ENCODE measurements at places on chromosomes 11 and 22. TPM values are rescaled to one million over a fixed set of nuclear protein-coding genes. Genes with fewer than 3 reads are reported as not detected.

DNA sequence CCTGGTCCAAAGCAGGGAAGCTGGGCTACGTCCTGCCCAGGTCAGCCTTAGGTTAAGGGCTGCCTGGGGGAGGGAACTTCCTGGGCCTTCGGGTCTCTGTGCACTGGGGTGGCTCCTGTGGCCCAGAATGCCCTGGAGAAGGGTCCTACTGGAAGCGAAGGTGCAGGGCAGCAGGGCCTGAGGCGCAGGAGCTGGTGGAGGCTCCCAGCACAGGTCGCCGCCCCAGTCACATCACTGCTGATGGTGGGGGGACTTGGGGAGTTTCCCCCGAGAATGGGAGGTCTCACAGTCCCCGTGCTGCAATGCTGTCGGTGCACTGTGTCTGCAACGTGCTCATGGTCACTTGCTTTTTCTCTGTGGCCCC lies 815 bp upstream of the SMIM38 start:
- H3K4me1 ChIP-seq, result peaks cover 9% of the 10 kb centered on the region
- no peaks in the 10 kb centered on the region for H3K36me3 ChIP-seq
- no peak overlapping the region for H3K27ac ChIP-seq
- no peak for DNase-seq

DNA sequence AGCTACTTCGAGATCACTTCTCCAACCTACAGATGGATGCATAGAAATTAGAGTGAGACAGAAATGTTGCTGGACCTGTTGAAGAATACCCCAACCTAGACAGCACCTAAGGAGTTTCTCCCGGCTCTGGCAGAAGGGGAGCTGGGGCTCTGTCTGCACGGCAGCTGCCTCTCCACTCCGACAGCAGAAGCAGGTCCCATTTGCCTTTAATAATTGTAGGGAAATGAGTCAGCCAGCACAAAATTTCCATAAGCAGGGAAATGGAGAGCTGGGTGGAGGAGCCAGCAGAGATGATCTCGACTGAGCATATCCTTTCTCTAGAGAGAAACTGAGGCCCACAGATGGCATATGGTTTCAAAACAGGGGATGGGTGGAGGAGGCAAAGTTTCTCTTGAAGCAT lies 80.1 kb downstream of the EFCAB6 start:
- no peaks in the 10 kb centered on the region for H3K27me3 ChIP-seq
- H3K4me3 ChIP-seq, result no peak overlapping the region
- no peak overlapping the region for H3K27ac ChIP-seq
- DNase-seq, result no peak

GRCh38 chr11:2306877-2307500 lies 5.2 kb downstream of the TSPAN32 start:
- peaks cover 14% of the 10 kb centered on the region for H3K4me1 ChIP-seq
- no peak overlapping the region for H3K4me3 ChIP-seq
- H3K27me3 ChIP-seq, result no peaks in the 10 kb centered on the region
- DNase-seq, result no peak

DNA sequence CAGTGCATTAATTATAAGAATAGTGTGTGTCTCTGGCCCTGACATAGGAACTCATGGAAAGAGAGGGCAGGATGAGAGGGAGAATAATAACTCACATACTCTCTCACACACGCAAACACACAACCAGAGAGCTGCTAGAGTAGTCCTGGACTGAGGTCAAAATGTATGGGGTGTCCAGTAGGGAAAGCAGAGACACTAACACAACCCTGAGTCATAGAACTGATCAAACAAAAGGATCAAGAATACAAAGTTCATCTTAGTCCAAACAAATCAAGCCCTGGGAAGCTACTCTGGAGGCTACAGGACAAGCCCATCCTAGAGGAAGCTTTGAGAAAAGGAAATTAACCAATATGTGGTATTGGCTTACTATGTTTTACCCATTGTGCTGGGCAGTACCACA lies 178.5 kb upstream of the GUCY1A2 start:
- DNase-seq, result no peak
- H3K4me3 ChIP-seq, result no peak overlapping the region
- H3K27me3 ChIP-seq, result no peaks in the 10 kb centered on the region
- no peaks in the 10 kb centered on the region for H3K4me1 ChIP-seq
- no peaks in the 10 kb centered on the region for H3K36me3 ChIP-seq

DNA sequence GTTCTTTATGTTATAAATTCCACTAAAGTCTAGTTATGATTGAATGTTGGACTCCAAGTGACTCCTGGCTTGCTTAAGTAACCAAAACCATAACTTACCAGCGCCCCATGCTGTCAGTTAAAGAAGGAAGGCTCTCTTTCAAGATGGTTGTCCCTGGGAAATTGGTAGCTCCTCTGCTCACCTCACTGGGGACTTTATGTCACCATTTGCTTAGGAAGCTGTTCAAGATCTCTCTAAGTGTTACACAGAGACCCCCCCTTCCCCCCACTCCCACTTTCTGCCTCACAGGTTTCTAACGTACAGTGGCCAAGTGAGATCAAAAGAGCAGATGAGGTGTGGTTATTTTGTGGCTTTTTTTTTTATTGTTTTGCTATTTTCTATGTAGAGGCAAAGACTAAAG lies 301.8 kb downstream of the AASDHPPT start:
- H3K4me3 ChIP-seq, result no peak overlapping the region
- H3K27ac ChIP-seq, result no peak overlapping the region
- no peaks in the 10 kb centered on the region for H3K27me3 ChIP-seq
- no peak for DNase-seq
- no peaks in the 10 kb centered on the region for H3K4me1 ChIP-seq

The TNNI2 gene
- 3.1 TPM for total RNA-seq

DNA sequence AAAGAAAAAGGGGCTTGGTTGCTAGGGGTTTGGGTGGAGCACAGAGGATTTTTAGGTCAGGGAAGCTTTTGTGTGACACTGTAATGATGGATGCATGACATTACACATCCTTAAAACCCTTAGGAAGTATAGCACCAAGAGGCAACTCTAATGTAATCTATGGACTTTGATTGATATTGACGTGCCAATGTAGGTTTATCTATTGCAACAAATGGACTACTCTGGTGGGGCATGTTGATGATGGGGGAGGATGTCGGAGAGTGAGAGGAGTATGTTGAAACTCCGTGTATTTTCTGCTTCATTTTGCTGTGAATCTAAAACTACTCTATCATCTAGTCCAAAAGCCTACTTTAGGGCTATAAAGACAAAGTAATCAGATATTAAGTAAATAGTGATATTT lies 72.3 kb upstream of the PAX6 start:
- no peak for DNase-seq
- H3K4me1 ChIP-seq, result no peaks in the 10 kb centered on the region
- H3K36me3 ChIP-seq, result no peaks in the 10 kb centered on the region
- H3K27me3 ChIP-seq, result peaks cover 28% of the 10 kb centered on the region
- no peak overlapping the region for H3K4me3 ChIP-seq

DNA sequence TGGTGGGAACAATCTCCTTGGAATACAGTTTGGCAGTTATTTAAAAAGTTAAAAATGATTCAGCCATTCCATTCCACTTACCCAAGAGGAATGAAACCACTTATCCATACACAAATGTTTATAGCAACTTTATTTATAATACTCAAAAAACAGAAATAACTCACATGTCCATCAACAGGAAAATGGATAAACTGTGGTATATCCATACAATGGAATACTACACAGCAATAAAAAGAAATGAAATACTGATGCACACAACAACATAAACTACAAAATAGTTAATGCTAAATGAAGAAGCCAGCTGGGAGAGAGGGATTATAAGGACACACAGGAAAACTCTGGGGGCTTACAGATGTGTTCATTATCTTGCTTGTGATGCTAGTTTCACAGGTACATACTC lies 64.7 kb downstream of the FCHSD2 start:
- H3K4me3 ChIP-seq, result no peak overlapping the region
- no peaks in the 10 kb centered on the region for H3K27me3 ChIP-seq

The CARD16 gene
- 31.6 TPM for total RNA-seq

DNA sequence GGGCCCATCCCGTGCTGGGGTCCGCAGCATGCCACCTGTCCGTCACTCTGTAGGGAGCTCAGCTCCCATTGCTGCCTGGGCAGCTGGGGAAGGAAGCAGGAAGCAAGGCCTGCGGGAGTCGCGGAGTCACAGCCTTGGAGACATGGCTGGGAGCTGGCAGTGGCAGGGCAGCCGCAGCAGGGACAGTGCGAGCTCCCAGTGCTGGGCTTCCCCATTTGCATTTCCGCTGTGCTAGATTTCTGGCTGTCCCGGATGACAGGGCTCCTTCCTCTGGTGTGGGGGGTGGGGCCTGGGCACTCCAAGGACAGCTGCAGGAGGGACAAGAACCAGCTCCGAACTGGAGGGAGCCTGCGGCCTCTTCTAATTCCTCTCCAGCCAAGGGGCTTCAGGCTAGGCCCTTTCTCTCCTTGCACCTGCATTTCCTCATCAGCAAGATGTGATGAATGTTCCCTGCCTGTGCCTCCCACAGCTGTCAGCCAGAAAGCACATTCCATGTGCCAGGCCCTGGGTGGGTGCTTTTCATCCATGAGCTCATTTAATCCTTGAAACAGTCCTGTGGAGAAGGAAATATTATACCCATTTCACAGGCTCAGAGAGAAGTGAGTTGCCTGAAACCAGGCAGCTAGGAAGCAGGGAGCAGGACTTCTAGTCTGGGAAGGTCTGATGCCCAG lies 48.0 kb downstream of the MYO7A start:
- no peak overlapping the region for H3K27ac ChIP-seq
- no peak overlapping the region for H3K4me3 ChIP-seq
- H3K4me1 ChIP-seq, result peaks cover 6% of the 10 kb centered on the region
- no peaks in the 10 kb centered on the region for H3K36me3 ChIP-seq

The CNTF gene
- total RNA-seq, result 2.0 TPM

- H3K27me3 ChIP-seq, result no peaks in the 10 kb centered on the region
- no peaks in the 10 kb centered on the region for H3K36me3 ChIP-seq
- H3K4me3 ChIP-seq, result no peak overlapping the region
- DNase-seq, result peak; percentile 96
- H3K27ac ChIP-seq, result no peak overlapping the region
- H3K4me1 ChIP-seq, result peaks cover 10% of the 10 kb centered on the region
These were observed 19.6 kb upstream of the CARD10 start for GRCh38 chr22:37538590-37539357.

- DNase-seq, result peak; percentile 68
- H3K36me3 ChIP-seq, result no peaks in the 10 kb centered on the region
- peaks cover 3% of the 10 kb centered on the region for H3K4me1 ChIP-seq
- peak overlapping the region; percentile 45 for H3K27ac ChIP-seq
- no peaks in the 10 kb centered on the region for H3K27me3 ChIP-seq
- no peak overlapping the region for H3K4me3 ChIP-seq
These were observed 12.5 kb upstream of the MB start for GRCh38 chr22:35629406-35630216.

GRCh38 chr22:26259510-26259909 lies 90.2 kb downstream of the SEZ6L start:
- no peaks in the 10 kb centered on the region for H3K4me1 ChIP-seq
- DNase-seq, result peak; percentile 23
- H3K36me3 ChIP-seq, result no peaks in the 10 kb centered on the region
- H3K4me3 ChIP-seq, result no peak overlapping the region
- no peak overlapping the region for H3K27ac ChIP-seq

DNA sequence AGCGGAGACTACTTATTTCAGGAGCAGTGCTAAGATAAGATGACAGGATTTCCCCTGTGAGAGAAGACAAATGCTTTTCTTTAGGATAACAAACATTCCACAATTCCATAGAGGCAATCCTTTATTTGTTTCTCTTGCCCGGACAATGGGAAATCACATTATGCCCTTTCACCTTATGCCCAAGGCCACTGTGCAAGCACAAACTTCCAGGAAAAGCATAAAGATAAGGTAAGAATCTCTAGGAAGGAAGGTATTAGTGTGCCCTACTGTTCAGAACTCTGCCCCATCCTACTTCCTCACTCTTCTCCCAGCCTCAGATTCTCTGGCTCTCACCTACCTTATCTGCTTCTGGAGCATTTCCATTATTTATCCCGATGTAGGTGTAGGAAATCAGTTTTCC lies 23.1 kb upstream of the RDX start:
- H3K27ac ChIP-seq, result no peak overlapping the region
- no peak overlapping the region for H3K4me3 ChIP-seq
- H3K27me3 ChIP-seq, result no peaks in the 10 kb centered on the region
- no peak for DNase-seq
- peaks cover 4% of the 10 kb centered on the region for H3K4me1 ChIP-seq

DNA sequence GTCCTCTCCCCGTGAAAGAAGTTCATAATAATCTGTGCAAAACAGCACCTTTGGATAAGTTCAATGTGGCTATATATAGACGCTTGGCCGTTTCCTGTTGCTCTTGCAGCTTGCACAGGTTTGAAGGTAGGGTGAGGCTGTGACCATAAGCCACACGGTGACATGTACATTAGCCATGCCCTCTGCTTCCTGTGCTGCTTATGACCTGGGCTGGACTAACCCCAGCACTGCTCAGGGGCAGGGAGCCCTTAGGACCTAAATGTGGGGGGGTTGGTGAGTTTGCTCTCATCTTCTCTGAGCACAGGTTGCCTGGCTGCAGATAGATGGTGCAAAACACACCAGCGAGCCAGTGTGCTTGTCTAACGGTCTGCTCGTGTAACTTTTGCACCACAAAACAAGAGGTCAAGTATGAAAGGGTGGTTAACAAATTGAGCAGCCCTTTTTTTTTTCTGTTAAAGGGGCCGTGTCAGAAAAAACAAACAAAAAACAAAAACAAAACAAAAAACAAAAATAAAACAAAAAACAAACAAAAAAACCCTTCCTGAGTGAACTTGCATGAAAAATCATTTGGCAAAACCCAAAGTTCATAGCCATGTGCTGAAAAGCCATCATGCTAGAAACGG lies 37.3 kb downstream of the FLI1 start:
- no peaks in the 10 kb centered on the region for H3K36me3 ChIP-seq
- DNase-seq, result no peak
- no peaks in the 10 kb centered on the region for H3K4me1 ChIP-seq
- H3K27me3 ChIP-seq, result no peaks in the 10 kb centered on the region

- H3K4me3 ChIP-seq, result no peak overlapping the region
- peaks cover 3% of the 10 kb centered on the region for H3K36me3 ChIP-seq
- H3K27me3 ChIP-seq, result no peaks in the 10 kb centered on the region
- H3K4me1 ChIP-seq, result no peaks in the 10 kb centered on the region
These were observed 25.0 kb upstream of the YPEL1 start for GRCh38 chr22:21760640-21761039.

The CLDN5 gene
- 157 TPM for total RNA-seq

GRCh38 chr11:102447193-102447592 lies 5.4 kb downstream of the TMEM123 start:
- H3K27ac ChIP-seq, result no peak overlapping the region
- H3K36me3 ChIP-seq, result peaks cover 2% of the 10 kb centered on the region
- peaks cover 6% of the 10 kb centered on the region for H3K4me1 ChIP-seq
- H3K4me3 ChIP-seq, result no peak overlapping the region

The CSNK2A3 gene
- total RNA-seq, result 3.7 TPM

The ZP1 gene
- not detected for total RNA-seq

GRCh38 chr11:109026891-109027489 lies 362.1 kb downstream of the DDX10 start:
- no peak overlapping the region for H3K4me3 ChIP-seq
- no peaks in the 10 kb centered on the region for H3K36me3 ChIP-seq
- no peaks in the 10 kb centered on the region for H3K27me3 ChIP-seq

- H3K36me3 ChIP-seq, result no peaks in the 10 kb centered on the region
- H3K27ac ChIP-seq, result peak overlapping the region; percentile 81
- no peaks in the 10 kb centered on the region for H3K27me3 ChIP-seq
- peak overlapping the region; percentile 57 for H3K4me3 ChIP-seq
- H3K4me1 ChIP-seq, result peaks cover 20% of the 10 kb centered on the region
These were observed 729 bp upstream of the CHKB start for GRCh38 chr22:50583294-50583861.

The SELENOO gene
- total RNA-seq, result 15.6 TPM
